Activated CD4-positive, alpha-beta memory T cell treated with anti-CD3 and anti-CD28 coated beads, Interleukin-2, amount 10 ng/mL, durations not matched to agents 7 days and 5 days (primary cell): ENCODE measurements at places on chromosomes 1 and 21. TPM values are rescaled to one million over a fixed set of nuclear protein-coding genes. Genes with fewer than 3 reads are reported as not detected.

AADACL4 gene
- not detected for total RNA-seq

MAP3K7CL gene
- total RNA-seq, result 6.7 TPM

HMGCS2 gene
- total RNA-seq, result not detected

- H3K4me3 ChIP-seq, result no peak overlapping the region
- no peaks in the 10 kb centered on the region for H3K27me3 ChIP-seq
- DNase-seq, result no peak
- H3K27ac ChIP-seq, result no peak overlapping the region
Measured at GRCh38 chr1:221717485-221717853, 24.4 kb downstream of the DUSP10 start.

- H3K4me1 ChIP-seq, result peaks cover 54% of the 10 kb centered on the region
- peaks cover 32% of the 10 kb centered on the region for H3K36me3 ChIP-seq
- H3K27me3 ChIP-seq, result peaks cover 20% of the 10 kb centered on the region
- H3K4me3 ChIP-seq, result peak overlapping the region; percentile 80
- DNase-seq, result no peak
- peak overlapping the region; percentile 80 for H3K27ac ChIP-seq
Measured at GRCh38 chr1:85275701-85276214, 674 bp downstream of the BCL10 start.

- no peaks in the 10 kb centered on the region for H3K36me3 ChIP-seq
- H3K4me1 ChIP-seq, result no peaks in the 10 kb centered on the region
- DNase-seq, result no peak
- H3K27me3 ChIP-seq, result no peaks in the 10 kb centered on the region
Measured at GRCh38 chr21:15353546-15353945, 288.7 kb upstream of the NRIP1 start.

- no peak overlapping the region for H3K27ac ChIP-seq
- H3K36me3 ChIP-seq, result no peaks in the 10 kb centered on the region
- H3K4me1 ChIP-seq, result no peaks in the 10 kb centered on the region
- no peak overlapping the region for H3K4me3 ChIP-seq
- DNase-seq, result no peak
Measured at GRCh38 chr1:65744731-65745130, 48.0 kb upstream of the PDE4B start.

GRCh38 chr1:109290137-109290536 is 7.2 kb upstream of the PSRC1 start:
- peaks cover 2% of the 10 kb centered on the region for H3K4me1 ChIP-seq
- no peak overlapping the region for H3K27ac ChIP-seq
- no peak for DNase-seq
- peaks cover 30% of the 10 kb centered on the region for H3K27me3 ChIP-seq
- no peaks in the 10 kb centered on the region for H3K36me3 ChIP-seq

GRCh38 chr1:2145946-2146835 is 48.4 kb downstream of the FAAP20 start:
- H3K4me1 ChIP-seq, result peaks cover 10% of the 10 kb centered on the region
- no peaks in the 10 kb centered on the region for H3K36me3 ChIP-seq

- H3K4me1 ChIP-seq, result no peaks in the 10 kb centered on the region
- H3K27me3 ChIP-seq, result peaks cover 11% of the 10 kb centered on the region
- H3K36me3 ChIP-seq, result no peaks in the 10 kb centered on the region
- no peak overlapping the region for H3K27ac ChIP-seq
- no peak overlapping the region for H3K4me3 ChIP-seq
- DNase-seq, result no peak
Measured at GRCh38 chr1:211174375-211174774, 40.4 kb upstream of the KCNH1 start.

DNA sequence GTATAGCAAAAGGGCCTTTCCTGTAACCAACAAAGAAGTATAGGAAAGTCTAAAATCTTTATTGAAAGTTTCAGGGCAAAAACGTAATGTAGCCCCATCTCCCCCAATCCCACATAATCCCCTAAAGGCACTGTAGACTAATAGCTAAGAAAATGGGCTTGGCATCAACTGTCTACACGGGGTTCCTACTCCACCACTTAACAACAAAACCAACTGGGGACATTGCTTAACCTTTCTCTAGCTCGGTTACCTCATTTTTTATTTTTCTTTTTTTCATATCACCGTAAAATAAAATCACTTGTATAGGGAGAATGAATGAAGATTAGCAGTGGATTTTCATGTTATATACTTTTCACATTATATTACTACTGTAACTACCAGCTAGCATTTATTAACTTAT is 12.3 kb downstream of the MACF1 start:
- peaks cover 63% of the 10 kb centered on the region for H3K4me1 ChIP-seq
- H3K27me3 ChIP-seq, result no peaks in the 10 kb centered on the region
- peak overlapping the region; percentile 85 for H3K27ac ChIP-seq
- peaks cover 59% of the 10 kb centered on the region for H3K36me3 ChIP-seq

DNA sequence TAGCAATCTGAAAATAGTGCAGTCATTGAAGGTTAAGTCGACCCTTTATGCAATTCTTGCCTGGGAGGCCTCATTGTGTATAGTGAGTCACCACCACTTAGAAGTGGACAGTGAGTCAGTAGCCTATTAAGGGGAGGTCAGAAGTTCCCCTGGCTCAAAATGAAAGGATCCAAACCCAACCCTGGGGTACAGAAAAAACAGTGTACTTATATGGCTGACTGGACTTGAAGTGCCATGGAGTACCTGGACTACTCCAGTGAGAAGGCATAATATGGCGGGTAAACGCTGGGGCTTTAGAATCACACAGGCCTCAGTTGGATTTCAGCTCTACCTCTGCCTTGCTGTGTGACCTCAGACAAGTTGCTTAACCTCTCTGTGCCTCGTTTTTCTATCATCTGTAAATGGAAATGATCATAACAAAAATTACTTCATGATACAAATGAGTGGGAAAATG is 2.2 kb upstream of the BCL9 start:
- H3K27me3 ChIP-seq, result peaks cover 17% of the 10 kb centered on the region
- H3K27ac ChIP-seq, result no peak overlapping the region
- DNase-seq, result no peak
- H3K4me3 ChIP-seq, result no peak overlapping the region
- H3K4me1 ChIP-seq, result peaks cover 16% of the 10 kb centered on the region
